HuH-7.5 (cell line): ENCODE measurements at places on chromosomes 13 and 19.

GRCh38 chr13:28532388-28533124 is 37.6 kb upstream of the FLT1 start:
- no peak for DNase-seq

DNA sequence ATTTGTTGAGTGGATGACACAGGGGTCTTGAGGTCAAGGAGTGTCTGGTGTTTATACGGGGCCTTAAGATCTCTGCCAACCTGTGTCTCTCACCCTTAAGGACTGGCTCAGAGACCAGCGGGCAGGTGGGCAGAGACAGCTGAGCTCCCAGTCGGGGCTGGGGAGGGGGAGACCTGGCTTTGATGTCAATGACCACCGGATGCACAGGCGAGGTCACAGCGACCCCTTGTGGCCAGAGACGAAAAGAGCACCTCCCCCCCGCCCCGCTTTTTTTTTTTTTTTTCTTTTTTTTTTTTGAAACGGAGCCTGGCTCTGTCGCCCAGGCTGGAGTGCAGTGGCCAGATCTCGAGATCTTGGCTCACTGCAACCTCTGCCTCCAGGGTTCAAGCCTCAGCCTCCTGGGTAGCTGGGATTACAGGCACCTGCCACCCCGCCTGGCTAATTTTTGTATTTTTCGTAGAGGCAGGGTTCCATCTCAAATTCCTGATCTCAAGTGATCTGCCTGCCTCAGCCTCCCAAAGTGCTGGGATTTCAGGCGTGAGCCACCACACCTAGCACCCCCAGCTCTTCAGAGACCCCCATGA is 12.1 kb upstream of the KLK14 start:
- peak; percentile 71 for DNase-seq

DNA sequence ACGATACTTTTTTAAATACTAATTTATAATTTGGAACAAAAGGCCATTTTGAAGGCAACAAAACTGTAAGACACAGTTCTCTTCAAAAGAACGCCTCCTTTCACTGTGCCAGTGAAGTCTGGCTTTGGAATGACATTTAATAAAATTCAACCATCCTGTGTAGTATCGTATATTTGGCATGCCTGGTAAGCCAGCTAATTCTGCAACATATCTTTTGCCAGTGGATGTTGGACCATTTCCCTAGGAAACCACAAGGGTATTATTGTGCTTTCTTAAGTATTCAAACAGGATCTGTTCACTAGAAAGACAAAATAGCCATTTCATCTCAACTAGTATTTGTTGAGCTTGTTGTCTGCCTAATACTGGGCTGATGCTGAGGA is 111.6 kb downstream of the RGCC start:
- DNase-seq: no peak

DNA sequence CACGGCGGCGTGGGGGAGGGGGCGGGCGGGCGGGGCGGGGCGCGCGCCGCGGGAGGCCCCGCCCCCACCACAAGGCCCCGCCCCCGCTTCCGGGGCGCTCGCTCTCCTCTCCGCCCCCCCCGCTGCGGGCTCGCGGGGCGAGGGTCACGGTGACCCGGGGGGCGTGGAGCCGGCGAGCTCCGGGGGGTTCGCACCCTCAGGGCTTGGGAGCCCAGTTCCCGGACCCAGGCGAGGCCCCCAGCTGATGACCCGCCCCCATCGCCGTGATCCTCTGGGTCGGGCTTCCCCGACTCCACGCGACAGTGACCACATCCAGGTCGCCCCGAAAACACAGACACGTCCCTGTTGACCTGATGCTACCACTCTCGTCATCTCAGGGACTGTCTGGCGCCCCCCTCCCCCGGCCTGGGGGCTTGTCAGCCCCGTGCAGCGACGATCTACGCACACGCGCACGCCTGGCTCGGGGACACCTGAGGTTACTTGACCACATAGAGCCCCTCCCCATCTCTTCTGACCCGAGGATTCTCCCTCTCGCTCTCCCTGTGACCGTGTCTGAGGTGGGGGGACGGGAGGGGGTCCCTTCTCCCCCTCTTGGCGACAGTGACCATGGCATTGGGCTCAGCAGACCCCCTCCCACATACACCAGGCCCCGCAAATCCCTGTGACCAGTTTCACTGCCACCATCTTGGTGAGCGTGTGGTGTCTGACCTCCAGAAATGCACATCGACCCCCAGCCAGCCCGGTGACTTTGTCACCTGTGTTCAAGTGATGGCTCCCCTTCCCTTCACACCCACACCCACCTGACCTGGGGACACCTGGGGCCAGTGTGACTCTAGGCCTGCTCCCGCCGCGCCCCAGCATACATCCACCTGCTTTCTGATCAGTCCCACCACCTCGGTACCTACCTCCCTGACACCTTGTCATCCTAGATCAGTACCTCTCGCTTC is 670 bp downstream of the MAP2K7 start:
- DNase-seq: no peak

GRCh38 chr13:21013682-21014038 is 47.7 kb downstream of the LATS2 start:
- DNase-seq: no peak

GRCh38 chr13:93732186-93732585 is 505.6 kb downstream of the GPC6 start:
- DNase-seq: no peak
